Left forelimb (tissue), 1 donor: ENCODE measurements at places on chromosomes 6 and 20.
A peak's percentile ranks its signal among the peaks of the same experiment; 100 is the strongest.

GRCh38 chr6:138978229-138978628, 9.8 kb downstream of the REPS1 start:
- no peak for DNase-seq

- DNase-seq: no peak
Measured at GRCh38 chr6:167037762-167038161, 38.6 kb downstream of the CEP43 start.

- DNase-seq: no peak
Measured at GRCh38 chr20:4916971-4917881, 84.1 kb downstream of the SLC23A2 start.

DNA sequence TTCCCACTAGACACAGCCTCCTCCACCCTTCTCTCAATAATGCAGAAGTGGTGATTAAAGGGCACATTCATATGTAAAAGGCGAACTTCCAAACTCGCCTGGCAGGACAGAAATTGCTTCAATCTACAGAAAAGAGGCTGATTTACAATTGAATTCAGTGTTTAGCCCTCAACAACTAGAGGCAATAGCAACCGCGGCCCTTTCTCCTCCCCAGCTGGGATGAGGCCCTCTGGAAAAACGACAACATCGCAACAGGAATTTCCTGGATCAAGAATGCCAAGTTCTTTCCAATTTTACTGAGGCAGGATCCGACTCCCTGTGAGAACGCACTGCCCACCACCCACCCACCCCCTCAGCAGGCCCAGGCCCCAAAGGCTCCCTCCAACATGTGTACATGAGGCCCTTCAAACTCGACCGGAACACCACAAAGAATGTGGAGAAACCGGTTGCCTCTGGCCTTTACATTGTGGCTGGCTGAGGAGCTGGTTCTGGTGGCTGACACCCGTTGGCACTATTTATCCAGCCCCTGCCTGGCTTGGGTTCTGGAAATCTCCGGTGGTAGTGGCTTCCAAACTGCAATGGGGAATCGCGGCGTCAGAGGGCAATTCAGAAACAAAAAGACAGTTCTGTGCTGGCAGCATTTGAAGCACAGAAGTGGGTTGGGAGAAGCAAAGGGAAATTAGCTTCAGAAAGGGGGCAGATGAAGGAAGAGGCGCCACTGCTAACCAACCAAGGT, 36.8 kb downstream of the ZMYND8 start:
- DNase-seq: peak; percentile 84
